ENCODE measurements at places on chromosomes 3 and 15. TPM values are rescaled to one million over a fixed set of nuclear protein-coding genes. Genes with fewer than 3 reads are reported as not detected.

GRCh38 chr3:42841332-42841731 is 32.1 kb downstream of the ACKR2 start:
- no peak for DNase-seq

GOLGA8M gene
- polyA plus RNA-seq = 4.5 TPM

TRA2B gene
- polyA plus RNA-seq = 312 TPM

PAQR5 gene
- 35.1 TPM for polyA plus RNA-seq

CD200 gene
- polyA plus RNA-seq = 41.6 TPM

DNA sequence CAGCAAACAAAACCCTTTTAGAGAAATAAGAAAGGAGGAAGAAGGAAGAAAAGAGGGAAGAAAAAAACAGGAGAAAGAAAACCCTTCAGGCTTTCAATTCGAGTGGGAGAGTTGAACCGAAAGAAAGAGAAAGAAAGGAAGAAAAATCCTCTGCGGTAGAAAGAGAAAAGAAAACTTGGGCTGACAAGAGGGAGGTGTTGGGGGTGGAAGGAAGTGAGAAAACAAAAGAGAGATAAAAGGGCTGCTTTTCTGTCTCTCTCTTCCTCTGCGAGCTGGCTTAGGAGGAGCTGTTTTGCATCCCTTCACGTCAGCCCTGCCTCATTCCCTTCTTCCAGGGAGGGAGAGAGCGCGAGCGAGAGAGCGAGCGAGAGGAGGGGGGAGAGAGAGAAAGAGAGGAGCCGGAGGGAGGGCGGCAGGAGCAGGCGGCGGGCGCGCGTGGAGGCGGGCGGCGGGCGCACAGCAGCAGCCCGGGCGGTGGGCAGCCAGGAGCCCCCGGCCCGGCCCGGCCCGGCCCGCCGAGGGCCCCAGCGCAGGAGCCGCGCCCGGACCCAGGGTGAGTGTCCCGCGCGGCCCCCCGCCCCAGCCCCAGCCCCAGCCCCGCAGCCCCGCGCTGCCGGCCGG is at the start of gene ZNF710:
Gene ZNF710 (plus strand): TSS at position 263 of the 621 bp plus-strand sequence. CDS start 65,814 bp downstream, outside the sequence.
- DNase-seq = peak; percentile 80

PLAAT1 gene
- polyA plus RNA-seq = 3.6 TPM

DNA sequence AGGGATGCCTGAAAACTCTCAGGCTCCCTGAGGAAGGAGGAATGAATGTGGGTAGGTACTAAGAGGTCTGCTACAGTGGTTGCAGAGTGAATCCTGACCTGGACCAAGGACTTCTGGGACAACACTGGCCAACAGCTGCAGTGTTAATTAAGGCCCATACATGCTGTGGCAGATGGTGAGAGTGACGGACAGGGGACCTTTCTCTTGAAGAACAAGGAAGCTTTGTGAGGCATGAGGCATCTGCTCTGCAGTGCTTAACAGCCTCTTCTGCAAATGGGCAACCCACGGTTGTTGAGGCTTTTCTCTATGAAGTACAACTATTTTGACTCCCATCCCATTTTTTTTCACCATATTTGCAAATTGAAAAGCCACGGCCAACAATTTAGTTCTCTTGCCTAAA is 26.6 kb upstream of the ACAN start:
- no peak for DNase-seq

MEX3B gene
- polyA plus RNA-seq = 11.1 TPM

GRCh38 chr3:67302489-67302888 is 304.4 kb downstream of the KBTBD8 start:
- DNase-seq = no peak

- DNase-seq = no peak
Measured at GRCh38 chr15:63109920-63110319, 11.7 kb upstream of the LACTB start.

NUP210 gene
- polyA plus RNA-seq = 28.9 TPM

Measured in left kidney (tissue), 8 donors.